ENCODE measurements at places on chromosomes 11 and 22.
A peak's percentile ranks its signal among the peaks of the same experiment; 100 is the strongest.

GRCh38 chr22:36816636-36817524 lies at the start of gene PVALB:
TSS of gene PVALB (minus strand) at chr22:36817035. CDS start at chr22:36817005, 30 bp downstream.
- DNase-seq: no peak

DNA sequence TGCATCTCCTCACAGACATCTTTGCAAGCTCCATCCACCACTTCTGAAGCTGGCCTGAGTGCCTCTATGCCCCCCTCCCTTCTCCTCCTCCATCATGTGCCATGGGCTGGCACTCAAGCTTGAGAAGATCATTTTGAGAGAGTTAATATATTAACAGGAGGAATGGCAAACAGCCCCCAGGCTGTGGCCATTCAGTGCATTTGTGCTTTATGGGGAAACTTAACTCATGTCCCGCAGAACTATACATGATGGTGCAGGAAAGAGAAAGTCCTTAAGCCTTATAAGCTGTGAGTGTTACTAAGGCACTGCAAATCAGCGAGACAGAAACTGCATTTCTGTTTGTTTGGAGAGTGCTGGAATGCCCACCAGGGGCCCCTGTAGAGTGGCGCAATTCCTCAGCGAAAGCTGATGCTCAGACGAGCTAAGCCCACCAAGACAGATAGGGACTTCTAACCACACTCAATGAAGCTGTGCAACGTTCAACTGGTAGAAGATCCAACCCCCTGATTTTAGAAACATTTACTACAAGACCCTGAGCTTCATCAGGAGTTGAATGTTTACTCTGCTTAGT lies 26.8 kb upstream of the PHLDA2 start:
- DNase-seq: no peak

- peak; percentile 84 for DNase-seq
Observed at GRCh38 chr11:62081378-62082291, 42.2 kb upstream of the INCENP start.

DNA sequence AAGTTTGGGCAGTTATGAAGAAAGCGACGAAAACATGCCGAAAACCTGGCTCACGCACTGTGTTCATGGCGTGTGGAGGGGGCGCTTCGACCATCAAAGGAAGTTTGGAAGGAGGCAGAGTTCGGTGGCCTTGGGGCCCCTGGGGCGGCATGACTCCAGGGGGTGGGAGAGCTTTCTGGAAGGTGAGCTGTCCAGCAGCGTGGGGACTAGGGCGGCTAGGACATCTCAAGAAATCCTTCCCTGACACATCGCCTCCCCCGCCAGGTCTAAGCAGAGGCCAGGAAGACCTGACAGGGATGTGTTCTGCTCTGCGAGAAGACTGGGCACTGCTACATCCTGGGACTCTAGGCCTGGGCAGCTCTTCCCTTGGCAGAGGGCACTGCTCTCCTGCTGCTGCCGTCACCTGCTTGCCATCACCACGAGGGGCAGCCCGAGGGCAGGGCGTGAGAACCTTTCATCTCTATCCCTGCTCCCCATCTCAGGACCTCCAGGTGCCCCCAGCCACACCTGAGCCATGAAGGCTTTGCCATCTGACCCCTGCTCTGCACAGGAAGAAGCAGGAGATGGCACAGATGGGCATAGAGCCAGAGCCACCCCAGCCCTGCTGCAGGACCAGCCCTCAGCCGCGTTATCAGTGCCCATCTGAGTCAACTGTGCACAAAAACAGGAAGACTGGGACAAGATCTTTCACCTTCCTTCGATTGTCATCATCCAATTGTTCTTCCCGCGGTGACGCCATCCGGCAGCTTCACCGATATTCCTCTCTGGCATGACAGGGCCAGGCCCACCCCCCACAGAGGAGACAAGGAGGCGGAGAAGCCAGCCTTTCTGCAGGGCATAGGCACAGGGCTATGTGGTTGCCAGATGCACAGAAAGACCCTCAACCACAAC lies 12.7 kb downstream of the LINC01488 start:
- no peak for DNase-seq

GRCh38 chr11:109586789-109587188 lies 164.8 kb downstream of the C11orf87 start:
- DNase-seq: no peak

GRCh38 chr22:25172153-25172552 lies 27.5 kb upstream of the CRYBB3 start:
- no peak for DNase-seq

DNA sequence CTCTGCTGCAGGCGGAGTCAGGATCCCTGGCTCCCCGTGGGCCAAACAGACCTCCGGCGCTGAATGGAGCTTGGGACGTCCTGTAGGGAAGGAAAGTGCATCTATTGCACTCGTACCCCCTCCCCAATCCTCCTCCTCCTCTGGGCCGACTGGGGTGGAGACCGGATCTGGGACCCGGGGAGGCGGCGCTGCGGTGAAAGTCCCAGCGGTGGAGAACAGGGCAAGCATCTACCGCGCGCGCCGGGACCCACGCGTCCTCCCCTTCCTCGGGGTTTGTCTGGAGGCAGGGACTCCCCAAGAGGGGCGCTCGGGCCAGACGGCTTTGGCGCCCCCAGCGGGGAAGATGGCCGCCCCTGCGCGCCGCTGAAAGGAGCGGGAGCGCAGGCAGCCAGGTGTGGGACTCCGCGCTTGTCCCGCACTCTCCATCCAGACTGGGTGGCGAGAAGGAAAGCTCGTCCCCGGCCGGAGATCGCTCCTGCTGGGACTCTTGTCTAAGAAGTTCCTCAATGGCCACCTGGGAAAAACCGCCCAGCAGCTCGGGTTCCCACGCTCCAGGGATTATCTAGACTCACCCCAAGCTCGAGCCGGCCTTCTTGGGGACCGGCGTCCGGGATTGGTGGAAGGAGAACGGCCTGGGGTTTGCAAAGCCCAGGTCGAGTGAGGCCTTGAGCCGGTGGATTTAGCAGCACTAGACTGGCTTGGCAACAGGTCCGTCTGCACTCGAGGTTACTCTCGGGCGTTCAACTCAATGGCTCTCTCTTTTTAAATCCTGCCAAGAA lies 718 bp downstream of the FADS2 start:
- DNase-seq: peak; percentile 60

GRCh38 chr11:72848846-72849466 lies 34.7 kb downstream of the ATG16L2 start:
- peak; percentile 56 for DNase-seq

DNA sequence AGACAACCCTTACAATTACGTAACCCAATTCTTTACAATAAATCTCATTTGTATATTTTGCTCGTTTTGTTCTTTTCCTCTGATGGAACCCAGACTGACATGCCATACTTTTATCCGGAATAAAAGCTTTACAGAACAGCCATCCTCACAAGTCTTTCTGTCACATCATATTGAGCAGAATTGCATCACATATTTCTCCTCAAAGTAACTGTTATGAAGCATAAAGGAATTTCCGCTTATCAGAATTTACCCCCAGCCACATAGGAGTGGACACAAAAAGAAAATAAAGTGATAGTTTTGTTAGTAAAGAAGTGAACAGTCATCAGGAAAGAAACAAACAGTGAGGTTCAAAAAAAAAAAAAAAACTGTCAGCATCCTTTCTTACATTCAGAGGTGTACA lies 539.5 kb upstream of the LUZP2 start:
- DNase-seq: no peak

- no peak for DNase-seq
Observed at GRCh38 chr22:35064664-35065063, 1.3 kb upstream of the ISX start.

DNA sequence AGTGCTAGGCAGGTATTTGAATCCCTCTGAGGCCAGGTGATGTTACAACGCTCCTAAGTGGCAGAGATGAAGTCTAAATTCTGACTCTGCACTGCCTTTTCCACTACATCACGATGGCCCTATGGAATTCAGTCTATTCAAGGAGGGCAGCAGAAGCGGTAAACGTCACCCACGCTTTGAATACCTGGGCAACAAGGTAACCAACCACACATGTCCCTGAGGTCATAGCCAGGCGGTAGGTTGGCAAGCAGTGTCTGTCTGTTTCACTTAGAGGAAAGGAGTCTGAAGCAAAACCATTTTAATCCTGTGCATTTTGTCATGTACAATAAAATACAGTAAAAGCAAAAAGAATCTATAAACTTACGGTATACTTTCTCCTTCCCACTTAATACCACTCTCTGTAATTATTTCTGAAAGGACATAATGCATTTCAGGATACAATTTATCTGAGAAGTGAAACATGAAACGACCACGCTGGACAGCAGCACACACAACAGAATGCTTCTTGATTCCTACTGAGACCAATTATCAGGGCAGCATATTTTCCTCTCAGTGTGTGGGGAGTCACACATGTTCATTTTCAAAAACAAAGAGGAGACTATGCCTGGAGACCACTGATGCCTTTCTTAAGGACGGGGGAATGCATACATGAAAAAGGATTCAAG lies 51.3 kb downstream of the PRDM10 start:
- no peak for DNase-seq

- peak; percentile 0 for DNase-seq
Observed at GRCh38 chr22:11253000-11253511, 4274.9 kb upstream of the OR11H1 start.

- DNase-seq: no peak
Observed at GRCh38 chr11:68025047-68025446, 5.4 kb upstream of the NDUFS8 start.

DNA sequence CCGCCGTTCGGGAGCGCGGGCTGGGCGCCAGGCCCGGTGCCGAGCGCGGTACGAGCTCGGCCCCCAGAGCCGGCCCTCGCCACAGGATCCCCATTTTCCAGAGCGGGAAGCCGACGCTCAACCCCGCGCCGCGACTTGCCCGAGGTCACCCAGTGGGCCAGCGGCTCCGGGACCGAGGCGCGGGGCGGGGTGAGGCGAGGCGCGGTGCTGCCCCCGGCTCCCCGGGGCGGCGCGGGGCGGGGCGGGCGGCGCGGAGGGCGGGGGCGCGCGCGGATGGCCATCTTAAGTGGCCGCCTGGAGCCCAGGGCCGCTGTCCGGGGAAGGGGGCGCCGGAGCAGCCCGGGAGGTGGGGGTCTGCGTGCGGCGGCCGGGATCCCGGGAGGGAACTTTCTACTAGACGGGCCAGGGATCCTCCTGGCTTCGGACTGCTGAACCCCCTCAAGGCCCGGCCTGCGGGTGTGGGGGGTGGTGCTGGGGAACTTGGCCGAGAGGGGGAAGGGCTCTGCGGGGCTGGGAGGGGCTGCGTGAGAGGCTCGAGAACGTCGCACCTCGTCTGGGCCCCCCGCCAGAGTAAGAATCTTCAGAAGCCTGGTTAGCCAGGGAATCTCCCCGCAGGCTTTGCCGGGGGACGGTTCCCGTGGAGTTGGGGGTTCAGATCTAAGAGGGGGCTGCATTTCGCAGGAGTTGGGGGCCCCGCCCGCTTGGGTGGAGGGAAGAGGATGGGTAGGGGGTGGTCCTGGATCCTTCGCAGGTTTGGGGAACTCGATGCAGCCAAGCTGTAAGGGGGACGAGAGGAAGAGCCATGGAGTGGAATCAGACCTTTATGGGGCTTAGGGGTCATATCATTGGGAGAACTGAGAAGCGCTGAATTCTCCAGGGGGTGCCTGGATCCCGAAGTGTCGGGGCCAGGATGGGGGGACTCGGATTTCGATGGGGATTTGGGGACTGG lies 678 bp upstream of the INPPL1 start:
- DNase-seq: peak; percentile 81

GRCh38 chr11:42319921-42320320 lies 860.5 kb upstream of the LRRC4C start:
- DNase-seq: no peak

DNA sequence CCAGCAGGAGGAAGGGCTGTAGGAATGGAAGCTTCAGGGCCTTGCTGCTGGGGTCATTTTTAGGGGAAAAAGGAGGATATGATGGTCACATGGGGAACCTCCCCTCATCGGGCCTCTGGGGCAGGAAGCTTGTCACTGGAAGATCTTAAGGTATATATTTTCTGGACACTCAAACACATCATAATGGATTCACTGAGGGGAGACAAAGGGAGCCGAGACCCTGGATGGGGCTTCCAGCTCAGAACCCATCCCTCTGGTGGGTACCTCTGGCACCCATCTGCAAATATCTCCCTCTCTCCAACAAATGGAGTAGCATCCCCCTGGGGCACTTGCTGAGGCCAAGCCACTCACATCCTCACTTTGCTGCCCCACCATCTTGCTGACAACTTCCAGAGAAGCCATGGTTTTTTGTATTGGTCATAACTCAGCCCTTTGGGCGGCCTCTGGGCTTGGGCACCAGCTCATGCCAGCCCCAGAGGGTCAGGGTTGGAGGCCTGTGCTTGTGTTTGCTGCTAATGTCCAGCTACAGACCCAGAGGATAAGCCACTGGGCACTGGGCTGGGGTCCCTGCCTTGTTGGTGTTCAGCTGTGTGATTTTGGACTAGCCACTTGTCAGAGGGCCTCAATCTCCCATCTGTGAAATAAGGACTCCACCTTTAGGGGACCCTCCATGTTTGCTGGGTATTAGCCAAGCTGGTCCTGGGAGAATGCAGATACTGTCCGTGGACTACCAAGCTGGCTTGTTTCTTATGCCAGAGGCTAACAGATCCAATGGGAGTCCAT lies 14.1 kb downstream of the IL10RA start:
- DNase-seq: no peak

DNA sequence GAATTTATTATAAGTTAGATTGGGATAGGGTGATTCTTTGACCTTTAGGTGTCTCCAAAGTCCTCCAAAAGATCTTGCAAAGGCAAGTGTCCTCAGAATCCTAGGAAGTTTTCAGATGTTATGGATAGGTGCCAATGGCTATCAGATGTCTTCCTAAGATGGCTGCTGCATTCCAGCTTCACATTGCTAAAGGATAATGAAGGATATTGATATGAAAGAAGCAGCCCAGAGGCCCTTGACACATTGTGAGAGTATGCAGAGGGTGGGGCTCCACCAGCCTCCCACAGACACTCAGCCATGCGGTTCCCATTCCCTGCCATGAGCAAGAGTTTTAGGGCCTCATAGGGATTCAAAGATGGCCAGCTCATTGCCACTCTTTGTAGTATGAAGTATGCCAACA lies 22.3 kb upstream of the GLYATL2 start:
- DNase-seq: no peak

DNA sequence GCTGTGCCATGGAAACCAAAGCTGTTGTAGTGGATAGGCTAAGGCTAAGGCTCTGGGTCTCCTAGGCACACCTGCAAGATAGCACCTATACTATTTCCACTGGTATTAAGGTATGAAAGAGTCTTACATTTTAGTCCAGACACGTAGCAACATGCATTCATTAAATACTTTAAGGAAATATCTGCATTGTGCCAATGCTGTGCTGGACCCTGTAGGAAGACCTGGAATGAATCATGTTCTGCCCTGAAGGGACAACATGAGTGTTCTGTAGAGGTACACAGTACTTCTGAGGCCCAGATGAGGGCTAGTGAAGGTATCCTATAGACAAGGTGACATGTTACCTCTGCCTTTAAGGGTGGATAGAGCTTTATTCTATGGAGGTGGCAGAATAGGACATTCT lies 35.2 kb upstream of the RRM1 start:
- no peak for DNase-seq

DNA sequence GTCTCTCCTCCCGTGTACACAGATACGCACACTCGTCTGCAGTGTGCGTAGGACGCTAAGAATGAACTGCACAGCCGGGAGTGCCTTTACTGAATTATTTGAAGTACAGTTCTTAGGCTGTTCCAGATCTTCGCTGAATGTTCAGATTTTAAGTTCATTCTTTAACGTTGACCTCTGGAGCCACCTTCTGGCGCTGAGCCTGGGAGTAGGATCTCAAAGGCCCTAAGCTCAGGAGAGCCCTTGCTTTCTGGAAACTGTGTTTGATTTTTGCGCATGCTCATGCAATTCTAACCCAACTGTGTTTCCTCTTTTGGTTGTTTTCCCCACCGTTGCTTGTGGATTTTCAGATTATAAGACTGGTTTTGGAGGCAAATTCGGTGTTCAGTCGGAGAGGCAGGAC lies 22.8 kb downstream of the CTTN start:
- DNase-seq: no peak

- no peak for DNase-seq
Observed at GRCh38 chr11:31995525-31996094, 95.3 kb upstream of the RCN1 start.

GRCh38 chr11:61384271-61385242 lies 7.8 kb upstream of the TMEM216 start:
- DNase-seq: no peak

All from B cell (primary cell).